Stimulated activated CD8-positive, alpha-beta memory T cell treated with anti-CD3 and anti-CD28 coated beads, Interleukin-7, amount 100 ng/mL, for 24 hours (primary cell): ENCODE measurements at places on chromosomes 5 and 9.

DNA sequence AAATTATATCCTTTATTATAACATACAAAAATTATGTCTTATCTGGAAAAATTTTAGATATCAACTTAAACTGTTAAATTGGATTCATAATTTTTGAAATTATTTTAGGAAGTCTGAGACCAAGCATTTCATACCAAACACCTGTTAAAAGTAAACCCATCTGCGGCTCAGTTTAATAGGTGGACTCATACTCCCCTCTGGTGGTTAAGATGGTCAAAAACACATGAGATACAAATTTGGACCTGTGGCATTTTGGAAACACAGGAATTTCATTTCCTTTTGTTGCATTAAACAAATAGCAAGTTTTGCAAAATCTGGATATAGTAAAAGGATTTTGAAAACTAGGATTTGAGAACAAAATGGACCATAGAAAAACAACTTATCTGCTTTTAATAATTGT lies 53.7 kb downstream of the RGMB start:
- no peak for DNase-seq

GRCh38 chr5:117803533-117803932 lies 1184.8 kb downstream of the DTWD2 start:
- no peak for DNase-seq

DNA sequence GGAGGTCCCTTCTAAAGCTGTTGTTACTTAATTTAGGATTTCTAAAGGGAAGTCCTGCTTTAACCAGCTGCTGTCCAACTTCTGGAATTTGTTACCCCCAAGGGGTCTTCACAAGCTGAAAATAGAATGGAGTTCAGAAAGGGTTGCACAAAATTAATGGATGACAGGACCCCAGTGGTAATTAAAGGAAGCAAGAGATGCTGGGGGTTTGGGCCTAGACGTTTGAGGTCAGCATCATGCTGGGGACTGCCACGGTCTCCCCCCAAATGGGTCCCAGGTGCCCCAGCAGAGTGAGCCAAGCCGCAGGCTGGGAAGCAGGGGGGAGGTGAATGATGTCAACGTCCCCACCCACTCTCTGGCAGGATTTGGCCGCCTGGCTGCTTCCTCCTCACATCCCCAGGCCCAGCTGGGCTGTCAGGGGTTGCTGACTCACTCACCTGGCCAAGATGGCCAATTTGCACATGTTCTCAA lies 97.5 kb upstream of the ARAP3 start:
- no peak for DNase-seq

- DNase-seq, result no peak
Observed at GRCh38 chr9:86670536-86670935, 276.8 kb downstream of the GAS1 start.

- no peak for DNase-seq
Observed at GRCh38 chr5:92552206-92553160, 1028.5 kb downstream of the NR2F1-AS1 start.
